ENCODE measurements at places on chromosomes 1 and 21. TPM values are rescaled to one million over a fixed set of nuclear protein-coding genes. Genes with fewer than 3 reads are reported as not detected.

Gene PFKFB2
- 3.9 TPM for total RNA-seq

Gene OR2L2
- total RNA-seq = 0.06 TPM

Gene PDC
- total RNA-seq = not detected

- H3K4me3 ChIP-seq = no peak overlapping the region
- DNase-seq = no peak
- no peak overlapping the region for H3K27ac ChIP-seq
- no peaks in the 10 kb centered on the region for H3K4me1 ChIP-seq
- no peaks in the 10 kb centered on the region for H3K36me3 ChIP-seq
Measured at GRCh38 chr1:216670118-216670883, 52.9 kb downstream of the ESRRG start.

GRCh38 chr1:229645324-229645993 is 19.4 kb downstream of the URB2 start:
- H3K36me3 ChIP-seq = peaks cover 13% of the 10 kb centered on the region
- no peaks in the 10 kb centered on the region for H3K4me1 ChIP-seq
- H3K27ac ChIP-seq = peak overlapping the region; percentile 57
